Stimulated activated CD4-positive, alpha-beta T cell treated with anti-CD3 and anti-CD28 coated beads, Interleukin-1b, Interleukin-23, amount 100 ng/mL, for 24 hours (primary cell): ENCODE measurements at places on chromosomes 1 and 21.

GRCh38 chr1:147516157-147516917 is 25.0 kb upstream of the BCL9 start:
- DNase-seq, result no peak

DNA sequence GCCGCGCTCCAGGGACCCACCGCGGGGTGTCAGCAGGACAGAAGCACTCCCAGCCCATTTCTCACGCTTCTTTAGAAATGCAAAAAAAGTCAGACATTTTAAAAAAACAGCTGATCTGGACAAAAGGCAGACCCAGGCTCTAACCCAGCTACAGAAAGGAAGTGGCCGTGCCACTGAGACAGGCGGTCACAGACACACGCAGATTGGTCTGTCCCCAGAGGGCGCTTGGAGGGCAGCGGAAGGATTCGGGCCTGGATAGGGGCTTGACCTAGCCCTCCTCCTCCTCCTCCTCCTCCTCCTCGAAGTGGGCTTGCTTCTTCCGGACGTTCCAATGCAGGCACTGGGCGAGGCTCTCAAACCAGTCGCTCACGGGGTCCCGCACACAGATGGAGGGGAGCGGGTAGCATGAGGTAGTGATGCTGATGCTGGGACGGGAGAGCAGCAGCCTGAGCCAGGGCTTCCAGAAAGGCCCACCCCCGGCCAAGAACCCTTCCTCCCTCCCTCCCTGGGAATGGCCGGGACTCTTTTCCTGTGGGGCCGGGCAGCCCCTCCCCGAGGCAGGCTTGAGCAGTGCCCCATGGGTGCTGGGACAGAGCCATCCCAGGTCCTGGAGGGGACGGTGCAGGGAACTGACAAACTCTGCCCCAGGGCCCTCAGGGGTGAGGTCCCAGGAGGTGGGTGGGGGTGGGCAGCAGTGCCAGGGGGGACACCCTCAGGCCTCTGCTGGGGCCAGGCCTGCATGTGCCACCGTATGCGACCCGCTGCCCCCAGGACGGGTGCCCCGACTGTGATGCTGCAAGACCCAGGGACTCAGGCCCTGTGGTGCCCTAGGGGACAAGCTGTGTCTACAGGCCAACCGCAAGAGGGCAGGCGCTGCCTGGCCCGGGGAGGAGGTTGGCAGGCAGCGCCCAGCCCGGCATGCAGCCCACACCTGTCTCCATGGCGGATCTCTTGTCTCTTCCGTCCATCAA is 25.3 kb downstream of the NADK start:
- no peak for DNase-seq

DNA sequence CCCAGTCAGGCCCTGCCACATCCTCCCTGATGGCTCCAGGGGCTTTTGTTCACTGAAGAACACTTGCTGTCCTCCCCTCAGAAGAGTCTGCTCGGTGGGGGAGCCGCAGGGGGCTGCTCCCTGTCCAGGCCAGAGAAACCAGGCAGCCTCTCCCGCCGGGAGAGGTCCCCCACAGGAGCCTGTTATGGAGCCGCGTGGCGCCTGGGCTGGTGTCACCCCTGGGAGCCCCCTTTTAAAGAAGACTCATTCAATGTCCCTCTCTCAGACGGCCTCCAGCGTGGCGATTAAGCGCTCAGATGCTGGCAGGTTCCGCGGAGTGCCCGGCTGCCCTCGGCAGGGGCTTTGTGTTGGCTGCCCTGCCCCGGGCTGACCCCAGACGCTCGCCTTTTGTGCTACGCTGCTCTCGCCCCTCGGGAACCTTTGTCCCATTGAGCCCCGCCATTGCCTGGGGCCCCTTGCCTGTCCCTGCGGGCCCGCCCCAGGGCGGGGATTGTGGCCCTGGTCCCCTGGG is 43.1 kb downstream of the SKI start:
- DNase-seq, result no peak

DNA sequence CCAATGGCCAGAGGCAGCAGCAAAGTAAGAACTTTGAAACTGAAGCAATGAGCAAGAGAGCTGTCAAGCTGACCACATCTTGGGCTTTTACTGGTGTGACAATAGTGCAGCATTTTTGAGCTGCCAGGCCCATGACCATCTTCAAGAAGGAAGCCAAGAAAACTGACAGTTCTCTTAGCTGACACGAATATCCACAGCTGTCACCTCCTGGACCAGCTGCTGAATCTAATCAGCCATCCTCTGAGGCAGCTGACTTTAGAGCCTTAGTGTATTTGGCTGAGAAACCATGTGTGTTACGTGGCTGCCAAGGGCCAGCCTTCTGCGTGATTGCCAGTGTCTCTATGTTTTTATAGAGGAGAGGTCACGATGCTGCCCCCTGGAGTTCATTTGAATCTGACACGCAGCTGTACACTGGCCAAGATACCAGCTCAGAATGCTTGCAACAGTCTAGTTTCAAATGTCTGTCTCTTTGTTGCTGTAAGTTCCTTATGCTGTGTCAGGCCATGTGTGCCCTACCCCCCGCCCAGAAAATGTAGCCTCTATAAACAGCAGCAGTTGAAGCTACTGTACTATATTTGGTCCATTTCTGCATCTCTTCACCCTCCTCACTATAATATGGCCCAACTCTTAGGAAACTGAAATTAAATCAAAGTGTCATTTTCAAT is 39.7 kb downstream of the PALMD start:
- peak; percentile 3 for DNase-seq
